ENCODE measurements at places on chromosomes 1 and 21.

DNA sequence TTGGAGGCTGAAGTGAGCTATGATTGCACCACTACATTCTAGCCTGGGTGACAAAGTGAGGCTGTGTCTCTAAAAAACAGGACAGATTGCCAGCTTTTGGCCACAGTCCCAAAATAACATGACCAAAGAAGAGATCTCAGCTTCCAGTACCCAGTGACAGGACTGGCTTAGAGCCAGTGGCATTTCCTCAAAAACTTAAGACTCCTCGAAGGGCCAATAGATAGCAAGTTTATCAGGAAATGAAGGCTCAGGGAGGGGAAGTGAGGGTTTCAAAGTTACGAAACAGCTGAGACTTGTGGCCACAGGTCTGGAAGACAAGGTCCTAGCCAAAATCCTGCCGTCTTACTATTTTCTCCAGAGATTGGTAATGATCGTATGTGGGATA, 6.3 kb upstream of the TMEM39B start:
- DNase-seq, result no peak

GRCh38 chr21:42993051-42993712, 18.8 kb downstream of the PKNOX1 start:
- DNase-seq, result no peak

GRCh38 chr1:199403531-199404116, 623.9 kb upstream of the NR5A2 start:
- no peak for DNase-seq

DNA sequence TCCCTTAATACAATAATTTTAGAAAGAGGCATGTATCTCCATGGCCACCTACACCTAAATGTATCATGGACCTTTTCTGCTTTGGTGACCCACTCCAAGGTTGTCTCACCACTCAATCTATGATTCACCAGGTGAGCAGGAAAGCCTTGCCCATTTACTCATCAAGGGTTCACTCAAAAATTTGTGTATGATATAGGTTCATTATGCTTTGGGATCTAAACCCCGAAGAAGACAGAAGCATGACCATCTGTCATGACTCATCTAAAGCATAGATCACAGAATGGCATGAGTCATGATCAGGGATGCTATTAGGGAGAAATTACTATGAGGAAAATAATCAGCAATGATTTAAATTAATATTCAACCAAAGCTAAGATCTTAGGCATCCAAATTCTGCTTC, 38.5 kb downstream of the PYHIN1 start:
- DNase-seq, result no peak

DNA sequence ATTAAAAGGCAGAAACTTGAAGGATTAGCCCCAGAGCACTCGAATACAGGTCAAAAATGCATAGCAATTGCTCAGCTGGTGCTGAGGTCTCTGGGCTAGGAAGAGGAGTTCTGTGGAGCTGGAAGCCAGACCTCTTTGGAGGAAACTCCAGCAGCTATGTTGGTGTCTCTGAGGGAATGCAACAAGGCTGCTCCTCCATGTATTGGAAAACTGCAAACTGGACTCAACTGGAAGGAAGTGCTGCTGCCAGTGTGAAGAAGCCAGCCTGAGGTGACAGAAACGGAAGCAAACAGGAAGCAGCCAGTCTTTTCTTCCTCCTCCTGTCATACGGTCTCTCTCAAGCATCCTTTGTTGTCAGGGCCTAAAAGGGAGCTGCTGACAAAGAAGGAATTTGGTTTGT, 233.4 kb upstream of the FGGY start:
- no peak for DNase-seq

GRCh38 chr1:190102757-190103326, 374.8 kb downstream of the BRINP3 start:
- DNase-seq, result no peak

- no peak for DNase-seq
Observed at GRCh38 chr1:16396591-16396990, 29.5 kb downstream of the SZRD1 start.

DNA sequence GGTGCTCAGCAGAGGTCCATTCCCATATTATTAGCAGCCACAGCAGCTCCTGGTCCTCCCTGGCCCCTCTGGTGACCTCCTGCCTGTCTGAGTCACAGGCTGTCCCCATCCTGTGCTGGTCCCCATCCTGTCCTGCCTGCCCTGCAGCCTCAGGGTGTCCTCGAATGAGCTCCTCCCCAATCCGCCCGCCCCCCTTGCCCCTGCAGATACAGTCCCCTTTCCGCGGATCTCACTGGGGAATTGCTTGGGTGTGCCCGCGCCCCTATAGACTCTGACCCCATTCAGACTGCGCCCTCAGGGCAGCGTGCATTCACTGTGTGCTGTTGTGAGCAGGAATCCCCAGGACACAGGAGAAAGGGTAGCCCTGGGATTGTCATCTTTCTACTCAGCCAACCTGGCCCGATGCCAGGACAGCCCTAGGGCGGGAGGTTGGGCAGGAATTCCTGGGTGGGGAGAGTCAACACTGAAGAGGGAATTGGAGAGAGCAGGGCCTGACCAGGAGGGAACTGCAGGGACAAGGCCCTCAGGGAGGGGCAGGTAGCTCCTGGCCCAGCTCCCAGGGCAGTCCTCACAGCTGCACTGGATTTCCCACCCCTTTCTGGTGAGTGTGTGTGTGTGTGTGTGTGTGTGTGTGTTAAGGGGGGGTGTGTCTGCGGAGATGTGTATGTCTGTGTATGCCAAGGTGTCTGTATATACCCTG, 1.1 kb upstream of the GUCA2A start:
- no peak for DNase-seq

GRCh38 chr1:219959540-219960203, 31.3 kb upstream of the SLC30A10 start:
- no peak for DNase-seq

GRCh38 chr21:34609244-34609932, 5.5 kb downstream of the RCAN1 start:
- no peak for DNase-seq

DNA sequence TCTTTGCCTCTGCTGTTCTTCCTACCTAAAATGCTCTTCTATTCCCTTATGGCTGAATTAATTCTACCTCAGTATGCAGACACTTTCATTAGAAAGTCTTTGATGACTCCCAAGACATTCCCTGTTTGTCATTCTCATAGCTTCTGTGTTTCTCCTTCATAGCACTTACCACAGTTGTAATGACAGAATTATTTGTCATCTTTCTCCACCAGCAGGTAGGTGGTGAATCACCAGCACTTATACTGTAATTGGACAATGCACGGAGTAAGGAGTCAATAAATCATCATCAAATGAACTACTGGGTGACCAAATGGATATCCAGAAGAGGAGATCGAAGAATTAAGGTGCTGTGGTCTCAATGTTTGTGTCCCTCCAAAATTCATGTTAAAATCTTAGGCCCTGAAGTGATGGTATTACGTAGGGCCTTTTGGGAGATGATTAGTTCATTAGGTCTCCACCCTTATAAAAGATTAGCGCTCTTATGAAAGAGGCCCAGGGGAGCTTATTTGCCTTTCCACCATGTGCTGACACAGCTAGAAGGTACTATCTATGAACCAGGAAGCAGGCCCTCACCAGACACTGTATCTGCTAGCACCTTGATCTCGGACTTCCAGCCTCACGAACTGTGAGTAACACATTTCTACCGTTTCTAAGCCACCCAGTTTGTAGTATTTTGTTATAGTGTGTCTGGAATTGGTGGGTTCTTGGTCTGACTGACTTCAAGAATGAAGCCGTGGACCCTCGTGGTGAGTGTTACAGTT, 2.4 kb upstream of the CCT8 start:
- DNase-seq, result no peak

DNA sequence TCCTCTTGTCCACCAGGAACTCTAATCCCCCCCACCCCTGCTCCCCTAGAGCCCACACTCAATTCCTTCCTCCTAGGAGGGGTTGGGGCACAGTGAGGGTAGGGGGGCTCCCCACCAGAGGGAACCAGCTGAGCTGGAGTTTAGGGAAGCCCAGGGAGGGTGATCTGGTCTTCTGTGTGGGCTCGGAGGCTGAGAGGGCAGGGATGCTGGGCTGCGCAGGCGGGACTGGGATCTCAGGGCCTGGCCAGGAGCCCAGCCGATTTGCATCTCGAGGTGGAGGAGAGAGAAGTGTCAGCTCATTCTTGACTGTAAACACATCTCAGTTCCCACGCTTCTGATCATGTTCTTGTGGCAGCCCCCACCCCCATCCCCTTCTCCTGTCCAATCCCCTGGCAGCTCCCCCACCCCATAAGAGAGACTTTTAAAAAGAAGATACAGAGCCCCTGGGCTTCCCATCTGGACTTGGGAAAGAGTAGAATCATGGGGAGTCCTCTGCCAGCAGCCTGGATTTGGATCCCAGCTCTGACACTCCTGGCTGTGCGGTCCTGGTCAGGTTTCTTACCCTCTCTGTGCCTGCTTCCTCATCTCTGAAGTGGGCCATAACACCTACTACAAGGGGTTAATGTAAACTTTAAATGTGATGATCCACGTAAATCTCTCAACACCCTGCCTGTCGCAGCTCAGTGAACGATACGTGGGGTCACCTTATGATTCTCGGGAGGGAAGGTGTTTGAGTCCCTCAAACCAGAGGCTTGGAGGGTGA, 6.6 kb downstream of the PEAR1 start:
- no peak for DNase-seq

- DNase-seq, result no peak
Observed at GRCh38 chr1:66370462-66370971, 163.4 kb upstream of the SGIP1 start.

DNA sequence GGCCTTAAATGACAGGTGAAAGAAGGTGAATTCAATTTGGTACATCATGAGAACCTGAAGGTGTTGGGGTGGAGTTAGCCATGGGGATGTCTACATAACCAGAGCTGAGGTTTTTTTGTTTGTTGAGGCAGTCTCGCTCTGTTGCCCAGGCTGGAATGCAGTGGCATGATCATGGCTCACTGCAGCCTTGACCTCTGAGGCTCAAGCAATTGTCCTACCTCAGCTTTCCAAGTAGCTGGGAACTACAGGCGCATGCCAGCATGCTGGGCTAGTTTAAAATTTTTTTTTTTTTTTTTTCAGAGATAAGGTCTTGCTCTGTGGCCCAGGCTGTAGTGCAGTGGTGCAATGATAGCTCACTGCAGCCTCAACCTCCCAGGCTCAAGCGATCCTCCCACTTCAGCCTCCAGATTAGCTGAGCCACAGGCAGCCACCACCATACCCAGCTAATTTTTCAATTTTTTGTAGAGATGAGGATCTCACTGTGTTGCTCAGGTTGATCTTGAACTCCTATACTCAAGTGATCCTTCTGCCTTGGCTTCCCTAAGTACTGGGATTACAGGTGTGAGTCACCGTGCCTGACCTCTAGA, 1.9 kb upstream of the MPZ start:
- no peak for DNase-seq

DNA sequence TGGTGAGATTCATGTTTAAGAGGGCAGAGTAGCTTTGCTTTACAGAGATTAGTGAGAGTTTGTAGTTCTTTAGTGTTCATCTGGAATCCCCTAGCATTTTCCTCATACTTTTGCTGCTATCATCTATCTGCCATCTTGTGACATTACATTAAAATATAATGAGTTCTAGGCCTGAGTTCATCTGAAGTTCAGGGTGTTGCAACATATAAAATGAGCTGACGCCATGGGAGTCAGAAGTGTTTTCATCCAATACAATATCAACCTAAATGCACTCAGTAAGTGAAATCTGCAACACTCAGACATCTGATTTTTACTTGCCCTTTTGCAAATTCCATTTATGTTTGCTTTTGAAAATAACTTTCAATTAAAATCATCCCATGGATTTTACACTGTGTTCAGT, 153.8 kb downstream of the NTNG1 start:
- no peak for DNase-seq
